ENCODE measurements at places on chromosomes 12 and 14. TPM values are rescaled to one million over a fixed set of nuclear protein-coding genes. Genes with fewer than 3 reads are reported as not detected.

KLHL33 gene
- 0.05 TPM for total RNA-seq

GPX2 gene
- total RNA-seq, result not detected

CLEC2A gene
- total RNA-seq, result not detected

GALNT6 gene
- total RNA-seq, result 9.7 TPM

ST8SIA1 gene
- 1.9 TPM for total RNA-seq

AMDHD1 gene
- total RNA-seq, result 0.45 TPM

NOC4L gene
- 23.2 TPM for total RNA-seq

SLC17A8 gene
- total RNA-seq, result not detected

TRIM9 gene
- 6.0 TPM for total RNA-seq

PLEKHH1 gene
- total RNA-seq, result 11.1 TPM

GYS2 gene
- total RNA-seq, result not detected

KRT77 gene
- total RNA-seq, result not detected

IQSEC3 gene
- total RNA-seq, result under 0.01 TPM

LRRC10 gene
- total RNA-seq, result not detected

KCNK10 gene
- not detected for total RNA-seq

CCDC85C gene
- 7.3 TPM for total RNA-seq

SRGAP1 gene
- total RNA-seq, result 7.8 TPM

NUAK1 gene
- total RNA-seq, result 5.5 TPM

PEBP1 gene
- total RNA-seq, result 142 TPM

TMED10 gene
- total RNA-seq, result 73.4 TPM

CCDC88C gene
- 1.0 TPM for total RNA-seq

SLC25A21 gene
- 0.82 TPM for total RNA-seq

ZDHHC22 gene
- total RNA-seq, result not detected

Data from A375 (cell line).